ENCODE measurements at places on chromosomes 2 and 18.

DNA sequence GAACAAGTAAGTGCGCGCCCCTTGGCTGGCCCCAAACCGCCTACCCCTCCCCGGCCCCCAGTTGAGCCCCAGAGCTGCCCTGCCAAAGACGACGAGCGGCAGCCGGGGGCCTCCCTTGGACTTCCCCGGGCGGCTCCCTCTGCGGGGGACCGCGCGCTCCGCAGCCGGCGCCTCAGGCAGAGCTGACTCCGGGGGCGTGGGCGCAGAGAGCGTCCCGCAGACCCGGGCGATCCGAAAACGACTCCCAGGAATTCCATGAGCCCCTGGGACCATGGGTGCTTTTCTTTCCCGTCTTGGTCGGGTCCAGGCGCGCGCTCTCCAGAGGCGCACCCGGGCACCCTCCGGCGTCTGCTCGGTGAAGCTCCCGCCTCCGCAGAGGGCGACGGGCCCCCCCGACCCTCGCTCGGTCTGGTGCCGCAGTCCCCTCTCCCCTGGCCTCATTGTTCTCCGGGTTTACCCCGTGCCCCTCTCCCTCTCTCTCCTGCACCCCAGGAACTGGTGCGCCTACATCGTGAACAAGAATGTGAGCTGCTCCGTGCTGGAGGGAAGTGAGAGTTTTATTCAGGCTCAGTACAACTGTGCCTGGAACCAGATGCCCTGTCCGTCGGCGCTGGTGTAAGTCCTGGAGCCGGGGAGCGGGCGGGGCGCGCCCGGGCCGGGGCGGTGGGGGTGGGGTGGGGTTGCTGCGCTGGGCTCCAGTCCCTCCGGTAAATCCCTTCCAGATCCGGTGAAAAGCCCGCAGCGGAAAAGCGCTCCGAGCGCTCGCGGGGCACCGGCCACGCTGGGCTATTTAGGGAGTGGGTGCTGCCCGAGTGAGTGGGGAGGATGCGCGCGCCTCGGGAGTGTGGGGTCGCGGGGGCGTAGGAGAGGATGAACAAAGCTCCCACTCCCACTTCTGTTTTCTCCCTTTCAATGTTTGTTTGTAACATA lies 776 bp downstream of the EMILIN2 start:
- no peak for DNase-seq

DNA sequence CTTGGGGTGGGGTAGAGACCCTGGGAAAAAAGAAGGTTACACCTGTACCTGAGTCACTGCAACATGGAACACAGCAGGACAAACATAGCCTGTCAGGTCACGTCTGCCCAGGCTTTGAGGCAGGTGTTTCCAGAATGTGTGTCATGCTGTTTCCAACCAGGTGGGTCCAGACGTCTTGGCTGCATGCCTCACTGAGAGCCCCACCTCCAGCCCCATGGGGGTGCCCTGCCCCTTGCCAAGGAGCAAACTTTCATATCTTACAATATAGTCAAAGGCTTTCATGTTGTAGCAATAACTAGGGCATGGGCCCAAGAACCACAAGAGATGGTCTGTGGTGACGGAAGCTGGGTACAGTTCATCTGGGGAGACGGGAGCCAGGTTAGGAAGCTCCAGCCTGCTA lies 499.7 kb downstream of the BCL11A start:
- no peak for DNase-seq

- peak; percentile 74 for DNase-seq
Measured at GRCh38 chr2:159573846-159574606, 42.3 kb downstream of the BAZ2B start.

DNA sequence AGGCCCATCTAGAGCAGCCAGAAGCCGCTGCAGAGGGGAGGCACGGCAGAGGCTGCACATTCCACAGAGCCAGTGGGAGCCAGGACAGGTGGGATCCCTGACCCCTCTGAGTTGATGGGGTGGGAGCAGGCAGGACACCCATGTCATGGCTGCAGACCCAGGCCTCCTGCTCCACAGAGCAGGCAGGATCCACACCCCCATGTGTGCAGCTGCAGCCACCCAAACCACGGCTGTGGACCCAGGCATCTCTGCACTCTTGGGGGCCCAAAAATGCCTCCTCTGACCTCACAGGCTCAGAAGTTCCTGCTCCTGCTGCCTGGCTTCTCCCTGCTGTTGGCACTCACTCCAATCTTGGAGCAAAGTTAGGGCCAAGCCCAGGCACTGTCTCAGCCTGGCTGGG lies 112.3 kb upstream of the TMEM18 start:
- DNase-seq: no peak

DNA sequence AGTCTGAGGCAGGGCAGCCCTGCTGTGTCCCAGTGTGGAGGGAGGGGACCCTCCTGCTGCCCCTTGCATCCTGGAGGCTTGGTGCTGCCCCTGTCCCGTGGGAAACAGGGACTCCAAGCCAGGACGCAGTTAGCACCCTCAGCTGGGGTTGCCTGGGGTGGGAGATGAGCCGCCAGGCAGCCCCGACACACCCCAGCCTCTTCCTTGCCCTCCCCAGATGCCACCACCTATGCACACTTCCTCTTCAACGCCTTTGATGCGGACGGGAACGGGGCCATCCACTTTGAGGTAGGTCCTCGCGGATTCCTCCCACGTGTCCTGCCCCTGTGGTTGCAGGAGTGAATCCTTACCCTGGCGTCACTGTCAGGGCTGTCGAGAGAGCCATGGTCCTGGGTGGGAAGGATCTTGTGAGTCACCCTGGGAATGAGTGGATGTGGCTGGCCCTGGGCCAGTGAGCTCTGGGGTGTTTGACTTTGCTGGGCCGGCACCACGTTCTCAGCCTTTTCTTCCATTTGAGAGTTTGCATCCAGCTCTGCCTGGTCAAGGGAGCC lies 27.5 kb upstream of the FAHD2A start:
- DNase-seq: no peak

GRCh38 chr2:205969584-205969983 lies 116.4 kb downstream of the INO80D start:
- no peak for DNase-seq

GRCh38 chr2:114156366-114157056 lies 266.6 kb downstream of the ACTR3 start:
- no peak for DNase-seq

DNA sequence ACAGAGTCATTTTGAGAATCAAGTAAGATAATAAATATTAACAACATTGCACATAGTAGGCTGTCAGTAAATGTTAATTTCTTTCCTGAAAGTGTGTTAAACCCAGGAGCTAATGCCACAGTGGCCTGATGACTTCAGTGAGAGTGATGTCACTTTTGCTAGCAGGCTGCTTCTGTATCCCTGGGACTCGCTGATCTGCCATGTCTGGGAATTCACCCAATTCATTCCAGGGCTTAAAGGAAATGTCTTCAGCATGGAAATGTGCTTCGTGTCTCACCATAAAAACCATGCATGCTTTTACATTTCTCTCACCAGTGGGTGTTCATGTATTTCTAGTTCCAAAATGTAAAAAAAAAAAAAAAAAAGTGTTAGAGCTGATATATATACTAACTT lies 56.8 kb upstream of the MAPRE3 start:
- peak; percentile 5 for DNase-seq

- DNase-seq: no peak
Measured at GRCh38 chr2:128996078-128996477, 677.4 kb upstream of the HS6ST1 start.

DNA sequence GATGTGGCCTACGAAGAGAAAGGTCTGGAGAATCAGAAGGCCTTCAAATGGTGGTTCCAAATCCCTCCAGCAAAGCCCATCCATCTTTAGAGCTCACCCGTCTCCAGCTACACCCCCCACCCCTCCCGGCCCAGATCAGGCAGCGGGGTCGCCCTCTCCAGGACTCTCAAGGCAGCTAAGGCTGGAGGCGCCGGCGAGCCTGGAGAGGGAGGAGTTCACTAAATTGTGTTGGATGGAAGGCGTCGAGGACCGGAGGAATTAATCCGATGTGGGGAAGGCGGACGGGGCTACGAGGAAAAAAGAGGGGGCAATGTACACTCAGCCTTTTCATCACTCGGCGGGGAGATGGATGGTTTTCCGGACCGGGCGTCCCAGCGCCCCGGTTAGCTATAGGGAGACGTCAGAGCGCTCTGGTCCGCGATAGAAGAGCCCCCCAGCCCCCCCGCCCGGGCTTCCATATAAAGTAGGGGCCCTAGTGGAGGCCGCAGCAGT lies at the start of gene GRP:
TSS of gene GRP (plus strand) at position 487 of the 492 bp plus-strand sequence. CDS start 108 bp downstream, outside the sequence.
- no peak for DNase-seq

GRCh38 chr2:21331625-21332370 lies 208.0 kb downstream of the TDRD15 start:
- DNase-seq: no peak
